Activated T-helper 17 cell treated with anti-CD3 and anti-CD28 coated beads, Interleukin-2, amount 50 U/mL, for 72 hours (primary cell): ENCODE measurements at places on chromosomes 1 and 21. TPM values are rescaled to one million over a fixed set of nuclear protein-coding genes. Genes with fewer than 3 reads are reported as not detected.

LCK gene
- total RNA-seq: 323 TPM

- ATAC-seq: peak; percentile 94
Observed at GRCh38 chr1:84781946-84782771, 91.9 kb upstream of the SSX2IP start.

DNA sequence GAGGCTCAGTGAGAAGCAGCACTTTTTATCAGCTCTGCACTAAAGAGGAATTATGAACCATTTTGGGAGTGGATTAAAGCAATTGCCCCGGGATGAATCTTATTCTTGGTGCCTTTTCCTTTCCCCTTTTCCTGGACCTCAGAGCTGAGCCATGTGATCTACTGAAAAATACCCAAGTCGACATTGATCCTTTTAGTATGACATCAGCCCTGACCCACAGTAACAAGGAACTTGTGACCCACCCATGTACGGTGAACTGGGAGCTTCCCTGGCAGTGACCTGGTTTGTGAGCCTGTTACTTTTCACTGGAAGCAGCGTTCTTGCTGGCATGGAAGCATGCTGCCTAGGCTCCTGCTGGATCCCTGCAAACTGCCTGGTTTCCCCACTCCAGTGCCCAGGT is 15.9 kb downstream of the AJAP1 start:
- ATAC-seq: no peak

DNA sequence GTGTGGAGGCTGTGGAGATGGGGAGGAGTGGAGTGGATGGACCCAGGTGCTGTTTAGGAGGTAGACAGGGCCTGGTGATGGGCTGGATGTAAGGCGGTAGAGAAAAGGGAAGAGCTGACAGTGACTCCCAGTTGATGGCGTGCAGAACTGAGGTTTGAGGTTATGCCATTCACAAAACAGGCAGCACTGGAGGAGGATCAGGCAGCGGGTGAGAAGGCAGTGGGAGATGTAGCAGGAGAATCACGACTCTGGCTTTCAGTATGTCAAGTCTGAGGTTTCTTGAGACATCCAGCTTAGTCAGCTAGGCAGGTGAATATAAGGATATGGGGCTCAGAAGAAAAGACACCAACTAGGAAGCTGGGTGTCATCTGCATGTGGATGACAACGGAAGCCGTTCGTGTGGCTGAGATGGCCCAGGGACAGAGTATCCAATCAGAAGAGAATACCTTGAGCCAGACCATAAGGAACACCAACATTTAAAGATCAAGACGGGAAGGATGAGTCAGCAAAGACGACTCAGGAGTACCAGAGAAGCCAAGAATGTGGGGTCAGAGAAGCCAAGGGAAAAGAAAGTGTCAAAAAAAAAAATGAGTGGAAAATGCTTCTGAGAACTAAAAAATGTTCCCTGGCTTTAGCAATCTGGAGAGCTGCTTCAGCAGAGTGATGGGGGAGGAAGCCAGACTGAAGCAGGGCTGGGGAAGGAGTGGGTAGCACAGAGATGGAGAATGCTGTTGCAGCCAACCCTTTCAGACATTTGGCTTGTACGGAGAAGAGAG is 15.2 kb downstream of the LRRN2 start:
- no peak for ATAC-seq

DNA sequence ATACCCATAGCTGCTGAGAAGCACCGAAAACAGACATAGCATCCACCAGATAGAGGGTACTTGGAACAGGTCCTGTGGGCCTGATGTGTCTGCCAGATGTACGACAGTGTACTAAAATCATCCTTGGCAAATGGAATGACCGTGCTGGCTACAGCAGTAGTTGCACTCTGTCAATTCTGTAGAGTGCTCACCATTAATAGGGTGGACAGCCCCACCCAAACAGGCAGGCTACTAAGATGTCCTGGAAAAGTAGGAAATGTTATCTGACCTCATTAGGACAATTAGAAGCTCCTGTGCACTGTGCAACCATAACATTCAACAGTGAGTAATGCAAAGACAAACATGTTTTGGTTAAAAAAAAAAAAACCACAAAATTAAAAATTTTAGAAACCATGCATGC is 106.2 kb downstream of the PTPN14 start:
- no peak for ATAC-seq

GRCh38 chr1:46719689-46720088 is 775 bp upstream of the EFCAB14 start:
- peak; percentile 37 for ATAC-seq

GRCh38 chr1:236353813-236354212 is 40.3 kb upstream of the EDARADD start:
- no peak for ATAC-seq

GRCh38 chr1:200311256-200311655 is 98.6 kb downstream of the ZNF281 start:
- no peak for ATAC-seq

DNA sequence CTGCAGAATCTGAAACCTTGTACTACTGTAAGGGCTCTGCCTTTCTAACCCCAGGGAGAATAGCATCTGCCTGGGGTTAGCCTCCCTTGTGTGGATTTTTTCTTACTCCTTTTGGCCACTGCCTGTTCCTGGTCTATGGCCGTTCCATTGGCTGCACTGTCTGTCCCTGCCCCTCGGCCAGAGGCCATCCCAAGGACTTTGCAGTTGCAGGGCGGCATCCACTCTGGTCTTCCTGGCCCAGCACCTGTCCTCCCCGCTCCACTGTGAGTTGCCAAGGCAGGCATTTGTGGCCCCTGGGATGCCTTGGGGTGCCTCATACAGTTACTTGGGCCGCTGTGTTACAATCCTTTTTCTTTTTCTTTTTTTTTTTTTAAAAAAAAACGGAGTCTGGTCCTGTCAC is 45.8 kb downstream of the PDE9A start:
- no peak for ATAC-seq

GRCh38 chr1:66313429-66313828 is 220.5 kb upstream of the SGIP1 start:
- no peak for ATAC-seq

DNA sequence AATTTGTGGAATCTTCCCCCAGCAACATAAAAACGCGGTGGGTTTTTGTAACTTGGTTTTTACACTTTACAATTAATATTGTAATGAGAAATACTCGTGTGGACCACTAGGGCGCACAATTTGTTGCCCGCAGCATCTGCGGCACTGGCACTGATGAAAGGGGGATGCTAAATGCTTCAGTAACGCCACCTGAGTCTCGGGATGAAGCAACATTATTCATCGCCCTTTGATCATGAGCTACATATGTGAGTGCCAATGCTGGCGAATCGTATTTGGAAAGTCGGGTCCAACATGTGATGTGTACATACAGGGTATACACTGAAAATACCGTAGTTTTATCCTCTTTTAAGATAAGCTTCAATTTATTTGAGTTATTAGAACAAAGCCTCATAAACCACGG is 34.2 kb upstream of the COX20 start:
- peak; percentile 81 for ATAC-seq

- no peak for ATAC-seq
Observed at GRCh38 chr1:191620883-191621282, 537.4 kb upstream of the RGS18 start.

DNA sequence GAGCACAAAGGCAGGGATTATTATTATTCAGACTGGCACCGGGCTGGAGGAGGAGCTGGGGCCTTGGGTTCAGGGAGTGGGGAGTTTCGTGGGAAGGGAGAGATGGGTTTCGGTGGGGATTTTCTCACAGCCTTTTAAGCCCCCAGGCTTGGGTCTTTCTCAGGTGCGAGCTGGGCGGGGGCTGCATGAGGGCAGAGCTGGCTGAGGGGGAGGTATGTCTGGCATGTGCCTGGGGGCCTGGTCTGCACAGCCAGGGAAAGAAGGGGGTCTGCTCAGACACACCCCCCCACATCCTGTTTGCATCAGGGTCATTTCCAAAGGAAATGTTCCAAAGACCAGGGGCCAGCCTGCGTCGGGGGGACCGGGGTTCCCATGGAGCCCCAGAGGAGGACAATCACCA is 21.6 kb downstream of the GRHL3 start:
- no peak for ATAC-seq

GRCh38 chr1:153649137-153649862 is 9.2 kb upstream of the SNAPIN start:
- peak; percentile 24 for ATAC-seq

LMNA gene
- 338 TPM for total RNA-seq

TPTE gene
- not detected for total RNA-seq

DNA sequence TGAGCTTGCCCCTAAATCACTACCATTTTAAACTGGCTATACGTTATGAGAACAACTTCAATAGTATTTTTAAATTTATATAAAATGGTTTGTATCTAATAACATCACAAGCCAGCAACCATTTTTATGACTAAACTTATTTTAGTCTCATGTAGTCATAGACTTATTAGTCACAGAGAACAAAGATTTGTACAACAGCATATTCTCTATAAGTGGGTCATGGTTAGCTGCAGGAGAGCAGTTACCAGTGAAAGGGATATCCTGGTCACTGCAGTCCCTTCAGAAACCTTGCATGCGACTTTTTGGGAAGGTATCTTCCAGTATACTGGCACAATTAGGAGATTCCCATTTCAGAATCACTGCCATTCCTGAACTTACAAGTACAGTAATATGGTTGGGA is 90.0 kb downstream of the HFM1 start:
- no peak for ATAC-seq

GRCh38 chr1:39720094-39720999 is 18.3 kb upstream of the PPIE start:
- peak; percentile 64 for ATAC-seq

MATN1 gene
- total RNA-seq: 0.26 TPM

DNA sequence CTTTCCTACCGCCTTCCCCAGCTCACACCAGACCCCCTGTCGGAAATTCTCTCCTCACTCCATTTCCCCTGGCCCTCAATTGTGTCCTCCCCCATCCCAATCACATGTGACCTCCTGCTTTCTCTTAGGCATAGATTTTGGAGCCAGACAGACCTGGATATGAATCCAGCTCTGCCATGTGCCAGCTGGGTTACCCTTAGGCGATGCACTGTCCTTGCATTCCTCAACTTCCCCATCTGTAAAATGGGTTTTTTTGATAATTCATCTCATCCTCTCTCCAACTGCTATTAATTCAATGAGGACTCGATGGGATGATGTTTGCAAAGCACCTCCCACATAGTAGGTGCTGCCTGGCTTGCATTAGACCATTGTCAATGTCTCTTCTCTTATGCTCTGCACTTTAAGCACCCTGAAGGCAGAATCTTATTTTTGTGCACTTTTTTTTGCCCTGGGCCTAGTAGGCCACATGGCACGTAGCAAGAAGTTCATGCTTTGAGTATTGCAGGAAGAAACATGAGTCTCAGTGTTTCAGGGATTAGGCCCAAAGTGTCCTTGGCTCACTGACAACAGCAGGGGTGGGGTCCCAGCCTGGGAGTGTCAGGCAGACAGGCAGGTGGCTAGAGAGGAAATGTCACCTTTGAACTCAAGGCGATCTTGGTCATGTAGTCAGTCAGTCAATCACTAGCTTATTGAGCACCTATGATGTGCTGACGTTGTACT is 47.6 kb downstream of the TAS1R2 start:
- no peak for ATAC-seq

PEX14 gene
- total RNA-seq: 21.7 TPM

DNA sequence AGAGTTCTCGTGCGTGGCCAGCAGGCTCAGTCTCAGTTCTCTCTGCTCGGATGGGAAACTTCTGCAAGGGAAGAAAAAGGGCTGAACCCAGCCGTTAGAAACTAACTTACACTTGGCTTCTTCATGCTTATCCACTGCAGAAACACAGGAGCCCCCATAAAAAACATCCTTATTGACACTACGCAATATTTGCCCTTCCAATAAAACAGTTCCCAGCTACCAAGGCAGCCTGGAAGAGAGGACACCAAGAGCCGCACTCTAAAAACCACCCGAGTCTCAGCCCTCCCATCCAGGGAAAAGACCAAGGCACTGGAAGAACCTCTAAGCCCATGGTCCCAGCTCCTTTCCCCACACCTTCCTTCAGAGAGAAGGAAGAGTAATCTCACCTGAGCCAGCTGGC is 61.1 kb downstream of the SSBP3 start:
- no peak for ATAC-seq

GNG4 gene
- total RNA-seq: 0.32 TPM

DNA sequence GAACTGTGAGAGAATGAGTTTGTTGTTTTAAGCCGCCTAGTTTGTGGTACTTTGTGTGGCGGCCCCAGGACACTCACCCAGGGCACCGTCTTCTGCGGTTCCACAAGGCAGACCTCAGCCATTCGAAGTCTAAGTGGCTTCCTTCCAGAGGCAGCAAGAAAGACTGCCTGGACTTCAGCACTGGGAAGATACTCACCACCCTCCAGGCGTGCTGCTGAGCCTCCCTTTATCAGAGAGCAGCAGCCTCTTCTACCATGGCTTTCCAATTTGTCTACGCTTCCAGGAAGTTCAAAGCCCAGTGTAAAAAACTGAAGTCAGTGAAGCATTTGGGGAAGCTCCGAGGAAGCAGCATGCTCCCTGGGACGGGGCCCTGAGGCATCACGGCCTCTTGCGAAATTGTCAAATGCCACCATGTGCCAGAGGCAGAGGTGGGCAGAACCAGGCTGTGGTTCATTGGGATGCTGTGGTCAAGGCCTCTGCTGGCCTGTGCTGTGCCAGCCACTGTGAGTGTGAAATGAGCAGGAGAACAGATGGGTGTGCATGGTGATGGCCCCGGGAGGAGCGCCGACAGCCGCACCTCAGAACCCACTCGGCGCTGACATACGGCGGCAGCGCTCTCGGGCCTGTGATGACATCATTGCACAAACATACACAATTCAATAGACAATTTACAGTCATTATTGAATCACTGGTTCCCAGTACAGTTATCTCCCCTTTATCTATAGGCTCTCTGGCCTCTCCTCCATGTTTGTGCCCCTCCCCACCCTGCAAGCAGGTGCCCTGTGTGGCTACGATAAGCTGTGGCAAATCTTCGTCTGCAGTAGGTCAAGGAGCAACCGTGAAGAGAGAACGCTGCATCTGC is 110.4 kb downstream of the PDE9A start:
- no peak for ATAC-seq

DNA sequence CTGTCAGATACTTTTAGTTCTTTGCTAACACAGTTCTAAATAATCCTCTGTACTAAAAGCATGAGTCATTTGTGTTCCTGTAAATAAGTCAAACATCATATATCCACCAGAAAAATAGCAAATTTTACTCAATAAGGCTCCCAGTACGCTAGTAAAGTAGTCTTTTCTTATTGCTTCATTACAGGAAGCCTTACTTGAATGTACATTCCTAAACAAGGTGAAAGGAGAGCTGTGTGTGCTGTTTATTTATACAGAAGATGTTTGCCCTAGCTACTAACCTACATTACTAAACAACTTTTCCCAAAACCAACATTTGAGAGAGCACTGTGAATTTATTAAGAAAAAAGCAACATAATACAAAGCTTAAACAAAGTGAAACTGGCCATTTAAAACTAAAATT is 52.0 kb downstream of the ZNHIT6 start:
- no peak for ATAC-seq
